CD4-positive, alpha-beta T cell (primary cell): ENCODE measurements at places on chromosomes 12 and 14. TPM values are rescaled to one million over a fixed set of nuclear protein-coding genes. Genes with fewer than 3 reads are reported as not detected.

DNA sequence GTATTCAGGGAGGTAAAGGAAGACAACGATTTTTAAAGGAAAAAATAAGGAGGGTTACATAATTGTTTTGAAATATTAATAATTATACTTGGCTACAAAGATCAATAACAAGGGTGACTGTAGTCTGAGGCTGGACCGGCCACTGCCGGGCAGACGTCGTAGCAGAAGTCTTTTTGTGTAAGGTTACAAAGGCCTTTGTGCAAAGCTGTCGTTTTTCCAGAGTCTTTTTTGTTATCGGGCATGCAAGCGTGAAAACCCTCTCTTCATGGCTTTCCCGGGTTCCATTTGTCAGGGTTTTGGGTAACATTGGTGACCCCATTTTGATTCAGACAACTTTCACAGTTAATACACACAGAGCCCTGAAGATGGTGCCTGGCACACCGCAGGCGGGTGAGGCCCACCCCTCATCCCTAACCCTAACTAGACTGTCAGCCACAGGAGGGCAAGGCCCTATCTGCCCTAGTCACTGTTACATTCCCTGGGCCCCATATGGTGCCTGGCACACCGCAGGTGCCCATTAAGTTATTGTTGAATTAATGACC is 31.3 kb downstream of the RILPL1 start:
- no peaks in the 10 kb centered on the region for H3K4me1 ChIP-seq
- no peaks in the 10 kb centered on the region for H3K36me3 ChIP-seq
- H3K27ac ChIP-seq = no peak overlapping the region
- no peak for DNase-seq
- no peak overlapping the region for H3K4me3 ChIP-seq

GRCh38 chr14:22493753-22494152 is 95.3 kb downstream of the DAD1 start:
- peaks cover 12% of the 10 kb centered on the region for H3K4me1 ChIP-seq
- peaks cover 31% of the 10 kb centered on the region for H3K36me3 ChIP-seq
- peak overlapping the region; percentile 48 for H3K27ac ChIP-seq
- no peaks in the 10 kb centered on the region for H3K27me3 ChIP-seq

The DACT1 gene
- 1.3 TPM for total RNA-seq

DNA sequence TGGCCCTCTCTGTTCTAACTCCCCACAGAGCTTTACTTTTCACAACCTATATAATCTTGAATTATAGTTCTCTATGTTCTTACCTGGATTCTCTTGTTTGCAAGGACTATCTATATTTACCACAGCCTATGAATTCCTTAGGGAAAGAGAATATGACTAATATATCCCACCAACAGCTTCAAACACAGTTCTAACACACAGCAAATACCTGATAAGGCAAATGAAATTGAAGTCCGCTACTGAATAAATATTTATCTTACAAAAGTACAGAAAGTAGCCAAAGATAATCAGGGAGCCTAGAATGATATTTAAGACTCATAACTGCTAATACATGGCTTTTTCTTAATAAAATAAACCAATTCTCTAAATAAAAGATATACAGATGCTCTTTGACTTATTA is 165.1 kb downstream of the C12orf42 start:
- H3K27me3 ChIP-seq = no peaks in the 10 kb centered on the region
- H3K36me3 ChIP-seq = no peaks in the 10 kb centered on the region
- H3K4me3 ChIP-seq = no peak overlapping the region
- H3K4me1 ChIP-seq = no peaks in the 10 kb centered on the region
- no peak for DNase-seq
- no peak overlapping the region for H3K27ac ChIP-seq

The RPL10L gene
- not detected for total RNA-seq
